Skeletal muscle tissue (tissue), 5 donors: ENCODE measurements at places on chromosomes 6 and 20. TPM values are rescaled to one million over a fixed set of nuclear protein-coding genes. Genes with fewer than 3 reads are reported as not detected.

The DPPA5 gene
- total RNA-seq: not detected

The OPRL1 gene
- total RNA-seq: 0.52 TPM

The TCP11 gene
- total RNA-seq: not detected

The IRF4 gene
- 3.1 TPM for total RNA-seq

The SYNJ2 gene
- total RNA-seq: 8.4 TPM

The ZNF165 gene
- under 0.01 TPM for total RNA-seq

The ME1 gene
- 2.6 TPM for total RNA-seq

The LAMA2 gene
- total RNA-seq: 187 TPM

The PLA2G7 gene
- total RNA-seq: 1.6 TPM

The DLL1 gene
- total RNA-seq: 13.6 TPM

The SLC4A11 gene
- under 0.01 TPM for total RNA-seq

The C6orf132 gene
- under 0.01 TPM for total RNA-seq

The GCM1 gene
- not detected for total RNA-seq

The GABRR1 gene
- total RNA-seq: 0.52 TPM

The ENPP1 gene
- 17.7 TPM for total RNA-seq

The TM9SF4 gene
- 18.8 TPM for total RNA-seq

The FAM229B gene
- 6.3 TPM for total RNA-seq

The DEK gene
- 64.2 TPM for total RNA-seq

The NFATC2 gene
- total RNA-seq: 3.1 TPM

The HNF4A gene
- total RNA-seq: not detected

The LINC00237 gene
- total RNA-seq: 0.52 TPM

The EYA4 gene
- 40.2 TPM for total RNA-seq

The BPIFB4 gene
- not detected for total RNA-seq

The TP53TG5 gene
- total RNA-seq: not detected

The EYA2 gene
- 1.0 TPM for total RNA-seq

The KCNQ5 gene
- total RNA-seq: 0.52 TPM

The DTNBP1 gene
- total RNA-seq: 15.1 TPM
